ENCODE measurements at places on chromosomes 7 and 10.

DNA sequence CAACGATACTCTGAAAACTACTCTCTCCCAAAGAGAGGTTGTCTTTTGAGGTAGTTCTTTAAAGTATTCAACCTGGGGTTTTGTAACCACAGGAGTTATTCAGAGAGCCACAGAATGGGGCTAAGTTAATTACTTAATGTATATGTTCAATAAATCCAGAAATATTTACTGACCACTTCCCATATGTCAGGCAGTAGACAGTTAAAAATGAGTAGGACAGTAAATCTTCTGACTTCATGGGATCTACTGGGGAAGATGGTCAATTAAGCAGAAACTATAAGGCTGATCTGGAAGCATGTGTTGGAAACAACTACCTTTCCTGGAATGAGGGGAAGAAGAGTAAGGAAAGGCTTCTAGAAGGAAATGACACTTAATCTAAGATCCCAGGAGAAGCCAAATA, 167.7 kb downstream of the MAGI2 start:
- DNase-seq, result no peak

DNA sequence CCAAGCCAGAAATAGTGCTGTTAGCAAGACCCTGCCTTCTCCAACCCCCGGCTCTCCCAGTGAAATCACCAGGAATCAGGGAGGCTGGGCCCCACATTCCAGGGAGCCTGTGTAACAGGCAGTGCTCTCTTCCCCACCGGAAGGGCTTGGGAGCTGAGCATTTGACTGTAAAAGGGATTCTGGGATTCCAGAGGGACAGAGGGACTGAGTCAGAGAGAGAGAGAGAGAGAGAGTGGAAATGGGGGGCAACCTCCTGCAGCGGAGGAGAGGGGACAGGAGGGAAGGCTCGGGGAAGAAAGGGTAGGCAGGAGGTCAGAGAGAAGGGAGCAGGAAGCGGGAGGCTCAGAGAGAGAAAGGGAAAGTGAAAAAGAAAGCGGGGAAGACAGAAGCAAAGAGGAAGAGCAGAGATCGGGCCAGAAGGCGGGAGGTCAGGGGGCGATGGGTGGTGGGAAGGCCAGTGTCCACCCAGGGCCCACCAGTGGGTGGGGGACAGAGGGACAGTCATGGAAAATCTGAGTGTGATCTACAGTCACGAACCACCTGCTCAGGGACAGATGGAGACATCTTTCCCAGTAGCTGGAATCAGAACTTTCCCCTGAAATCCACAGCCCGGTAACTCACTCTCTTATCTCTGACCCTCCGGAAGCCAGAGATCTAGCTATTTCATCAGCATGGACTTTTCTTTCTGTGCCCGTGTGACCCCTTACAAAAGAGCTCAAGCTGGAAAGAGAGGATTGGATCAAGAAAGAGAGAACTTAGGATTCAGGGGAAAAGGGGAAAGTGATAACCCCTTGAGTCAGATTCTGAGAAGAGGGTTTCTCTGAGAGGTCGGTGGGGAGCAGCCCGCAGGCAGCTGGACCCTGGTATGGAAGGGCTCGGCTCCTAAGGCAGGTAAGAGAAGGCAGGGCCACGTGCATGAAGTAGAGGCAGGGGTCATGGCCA, 4.6 kb upstream of the SERPINE1 start:
- peak; percentile 88 for DNase-seq

DNA sequence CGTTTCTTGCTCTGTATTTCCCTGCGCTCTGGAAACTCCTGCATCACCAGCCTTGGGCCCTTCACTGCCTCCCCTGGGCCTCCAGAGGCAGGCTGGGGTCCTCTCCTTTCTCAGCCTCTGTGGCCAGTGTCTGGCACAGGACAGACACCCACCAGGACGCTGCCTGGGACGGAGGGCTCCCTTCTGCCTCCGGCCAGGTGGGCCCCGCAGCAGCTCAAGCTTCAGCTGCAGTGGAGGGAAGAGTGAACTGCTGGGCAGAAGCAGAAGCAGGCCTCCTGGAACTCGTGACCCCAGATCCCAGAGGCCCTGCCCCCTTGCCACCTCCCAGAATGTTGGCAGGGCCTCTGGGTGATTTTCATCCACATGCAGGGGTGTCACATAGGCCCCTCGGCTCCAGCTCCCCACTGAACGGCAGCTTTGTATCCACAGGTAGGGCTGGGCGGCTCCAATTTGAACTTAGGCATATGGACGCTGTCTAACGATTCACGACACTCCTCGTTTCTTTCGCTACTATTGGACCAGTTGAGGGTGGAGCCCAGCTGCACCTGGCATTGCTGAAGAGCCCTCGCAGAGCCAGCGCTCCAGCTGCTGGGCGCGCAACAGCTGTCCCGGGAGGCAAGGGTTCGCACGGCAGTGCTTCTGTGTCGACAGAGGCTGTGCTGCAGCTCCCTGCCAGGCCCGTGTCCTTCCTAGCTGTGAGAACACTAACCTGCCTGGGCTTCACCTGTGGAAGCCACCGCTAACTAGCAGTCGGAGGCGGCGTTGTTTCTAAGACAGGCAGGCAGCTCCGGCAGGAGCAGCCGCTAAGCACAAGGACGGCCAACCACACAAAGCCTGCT, 18.4 kb upstream of the GPR146 start:
- no peak for DNase-seq

- no peak for DNase-seq
Observed at GRCh38 chr7:68442931-68443631, 1155.2 kb upstream of the AUTS2 start.

- DNase-seq, result no peak
Observed at GRCh38 chr10:79403441-79404230, 41.8 kb downstream of the ZCCHC24 start.

GRCh38 chr10:114347241-114347640, 57.1 kb downstream of the AFAP1L2 start:
- no peak for DNase-seq

DNA sequence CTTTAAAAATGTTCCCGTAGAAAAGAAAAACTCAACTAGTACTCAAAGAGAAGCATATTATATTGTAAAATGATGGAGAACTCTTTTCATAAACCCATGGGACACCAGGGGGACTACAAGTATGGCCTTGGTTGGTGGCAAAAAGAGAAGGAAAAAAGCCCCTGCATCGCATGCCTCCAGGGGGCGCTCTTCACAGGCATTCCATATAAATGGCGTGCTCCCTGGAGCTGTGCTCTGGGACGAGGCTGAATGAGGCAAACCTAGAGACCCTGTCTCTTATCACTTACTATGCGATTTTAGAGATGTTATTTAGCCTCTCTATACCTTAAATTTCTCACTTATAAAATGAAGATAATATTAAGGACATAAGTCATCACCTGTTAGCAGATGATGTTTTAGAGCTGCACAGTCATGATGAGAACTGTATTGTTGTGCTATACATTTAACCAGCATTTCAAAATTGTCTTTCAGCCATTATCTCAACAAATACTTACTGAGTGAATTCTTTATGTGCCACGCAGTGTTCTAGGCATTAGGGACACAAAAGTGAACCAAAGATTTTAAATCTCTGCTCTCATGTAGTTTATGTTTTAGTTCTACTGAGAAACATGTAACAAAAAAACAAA, 105.8 kb downstream of the ARHGAP21 start:
- peak; percentile 63 for DNase-seq

GRCh38 chr7:102439963-102440795, 6.8 kb downstream of the ORAI2 start:
- peak; percentile 92 for DNase-seq

- DNase-seq, result peak; percentile 3
Observed at GRCh38 chr10:76736815-76737618, 900.6 kb downstream of the KCNMA1 start.

DNA sequence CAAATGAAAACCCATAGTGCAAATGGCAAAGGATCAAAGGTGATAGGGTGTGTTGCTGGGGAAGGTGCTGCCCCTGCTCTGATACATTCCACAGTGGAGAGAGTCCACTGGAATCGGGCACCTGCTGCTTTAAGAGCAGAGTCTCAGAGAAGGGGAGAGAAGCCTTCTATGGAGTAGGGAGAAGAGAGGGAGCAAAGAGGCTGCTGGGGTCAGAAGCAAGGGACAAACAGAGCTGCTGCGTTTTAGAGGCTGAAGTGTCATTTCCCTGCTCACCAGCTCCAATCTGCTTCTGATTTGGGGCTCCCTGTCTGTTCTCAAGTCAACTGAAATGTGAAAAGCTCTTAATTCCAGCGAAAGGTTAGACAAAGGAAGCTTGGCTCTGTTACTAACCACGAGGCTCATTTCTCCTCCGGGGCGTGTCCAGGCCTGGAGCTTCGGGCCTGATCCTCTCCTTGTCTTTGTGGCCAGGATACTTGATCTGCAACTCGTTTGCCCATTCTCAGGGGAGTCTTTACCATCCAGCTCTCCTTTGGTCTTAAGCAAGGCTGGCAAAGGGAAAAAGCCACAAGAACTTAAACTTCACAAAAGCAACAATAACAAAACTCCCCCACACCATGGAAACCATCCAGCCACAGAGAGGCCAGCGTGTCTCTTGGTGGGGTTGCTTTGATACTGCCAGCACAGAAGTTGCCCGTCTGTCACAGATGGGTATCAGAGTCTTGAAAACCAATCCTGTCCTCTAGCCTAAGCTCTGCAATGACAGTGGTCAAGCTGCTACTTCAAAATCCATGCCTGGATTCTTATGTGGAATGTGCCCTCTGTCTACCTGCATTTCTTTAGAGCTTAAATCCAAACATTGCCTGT, 692.6 kb downstream of the SUGCT start:
- DNase-seq, result peak; percentile 25

DNA sequence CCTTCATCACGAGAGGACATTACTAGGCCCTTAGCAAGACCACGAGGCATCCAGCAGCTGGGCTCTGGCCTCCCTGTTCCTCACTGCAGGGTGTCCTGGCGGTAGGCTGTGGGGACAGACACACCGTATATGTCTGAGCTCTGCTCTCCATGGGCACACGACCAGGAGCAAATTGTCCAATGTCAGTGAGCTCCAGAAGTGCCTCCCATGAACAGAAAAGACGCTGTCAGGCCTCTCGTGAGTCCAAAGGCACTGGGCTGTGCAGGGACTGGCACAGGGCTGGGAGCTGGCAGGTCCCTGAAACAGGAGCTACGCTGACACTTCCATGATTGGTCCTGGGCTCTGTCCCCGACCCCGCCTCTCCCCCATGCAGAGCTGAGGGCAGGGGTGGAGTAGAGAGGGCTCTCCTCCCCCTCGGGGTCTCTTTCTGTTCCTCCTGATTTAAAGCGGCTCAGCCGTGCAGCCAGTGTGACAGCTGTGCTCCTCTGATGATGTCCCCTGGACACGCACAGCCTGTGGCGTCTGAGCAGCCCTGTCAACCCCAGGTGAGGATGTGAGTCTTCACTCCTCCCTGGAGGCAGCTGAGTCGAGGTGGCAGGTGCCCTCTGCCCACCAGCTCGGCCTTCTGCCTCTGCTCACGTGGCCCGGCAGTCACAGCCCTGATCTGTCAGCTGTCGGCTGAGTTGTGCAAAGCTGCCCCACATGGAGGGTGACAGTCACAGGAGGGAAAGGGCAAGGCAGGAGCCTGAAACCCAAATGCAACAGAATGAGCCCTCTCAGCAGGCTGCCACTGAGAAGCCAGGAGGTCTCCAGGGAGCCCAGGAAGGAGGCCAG, 13.0 kb downstream of the ANTXRL start:
- DNase-seq, result no peak

DNA sequence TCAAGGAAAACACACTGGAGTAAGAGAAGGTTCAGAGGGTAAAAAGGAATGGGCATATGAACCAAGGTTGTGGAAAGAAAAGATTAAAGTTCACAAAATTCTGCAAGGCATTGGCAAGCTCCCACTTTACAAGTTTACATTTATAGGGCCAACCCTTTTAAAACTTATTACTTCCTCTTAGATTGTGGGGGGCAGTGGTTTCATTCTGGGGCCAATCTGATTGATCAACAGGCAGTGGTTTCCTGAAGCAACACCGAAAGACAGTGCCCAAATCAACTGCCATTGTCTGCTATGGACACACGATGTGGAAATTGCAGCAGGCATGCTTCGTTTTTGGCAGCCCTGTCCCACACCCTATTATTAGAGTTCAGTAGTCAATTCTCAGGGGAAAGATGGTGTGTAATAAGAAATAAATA, 154.0 kb downstream of the SGMS1 start:
- no peak for DNase-seq

DNA sequence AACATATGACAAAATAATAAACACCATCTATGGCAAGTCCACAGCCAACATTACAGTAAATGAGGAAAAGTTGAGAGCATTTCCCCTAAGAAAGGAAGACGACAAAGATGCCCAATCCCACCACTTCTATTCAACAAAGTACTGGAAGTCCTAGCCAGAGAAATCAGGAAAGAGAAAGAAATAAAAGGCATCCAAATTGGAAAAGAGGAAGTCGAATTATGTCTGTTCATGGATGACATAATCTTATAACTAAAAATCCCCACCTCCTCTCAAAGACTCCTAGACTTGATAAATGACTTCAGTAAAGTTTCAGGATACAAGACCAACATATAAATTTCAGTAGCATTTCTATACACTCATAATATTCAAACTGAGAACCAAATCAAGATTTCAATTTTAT, 288.5 kb upstream of the POT1 start:
- DNase-seq, result no peak

DNA sequence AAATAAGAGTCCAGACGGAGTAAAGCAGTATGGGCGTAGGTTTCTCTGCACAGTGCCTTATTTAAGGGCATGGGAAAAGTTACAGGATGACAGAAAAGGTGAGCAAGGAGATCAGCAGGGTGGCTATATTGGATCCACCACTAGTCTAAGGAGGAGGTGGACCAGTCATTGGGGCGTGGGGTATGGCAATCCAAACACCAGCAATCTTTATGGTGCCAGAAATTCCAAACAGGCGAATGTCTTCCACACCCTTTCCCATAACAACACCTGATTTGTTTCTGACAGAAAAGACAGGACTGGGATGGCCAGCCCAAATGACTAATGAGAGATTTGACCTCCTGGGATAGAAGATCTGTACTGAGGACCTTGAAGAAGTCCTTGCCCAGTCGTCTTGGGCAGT, 181.8 kb upstream of the MBL2 start:
- no peak for DNase-seq

DNA sequence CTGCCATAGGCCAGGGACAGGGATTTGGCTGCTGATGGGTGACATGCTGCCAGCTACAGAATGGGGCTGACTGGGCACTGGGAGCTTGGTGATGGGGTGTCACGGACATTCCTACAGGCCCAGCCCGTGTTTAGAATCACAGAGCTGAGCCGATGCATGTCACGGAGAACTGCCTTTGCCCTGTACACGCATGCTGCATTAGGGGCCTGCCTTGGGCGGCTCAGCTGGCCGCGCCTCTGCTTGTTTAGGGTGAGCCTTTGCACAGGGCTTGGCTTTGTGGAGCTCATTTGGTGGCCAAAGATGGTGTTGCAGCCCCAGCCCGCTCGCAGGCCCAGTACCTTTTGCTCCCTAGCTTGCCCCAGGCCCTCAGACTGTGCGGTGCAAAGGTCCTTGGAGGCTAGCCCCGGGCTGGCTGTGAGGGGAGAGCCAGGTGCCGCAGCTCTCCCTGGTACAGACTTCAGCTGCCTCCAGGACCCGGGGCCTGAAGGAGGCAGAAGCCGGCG, 108.4 kb upstream of the BTBD16 start:
- no peak for DNase-seq

Measured in MCF 10A (cell line).